Activated B cell treated with CpG ODN at 0.5 μM for 24 hours (primary cell): ENCODE measurements at places on chromosomes 5 and 9.

- no peak overlapping the region for H3K27ac ChIP-seq
- no peak overlapping the region for H3K4me3 ChIP-seq
- H3K4me1 ChIP-seq: no peaks in the 10 kb centered on the region
- H3K36me3 ChIP-seq: peaks cover 13% of the 10 kb centered on the region
- peaks cover 7% of the 10 kb centered on the region for H3K27me3 ChIP-seq
Measured at GRCh38 chr9:137860361-137860760, 17.2 kb upstream of the CACNA1B start.

DNA sequence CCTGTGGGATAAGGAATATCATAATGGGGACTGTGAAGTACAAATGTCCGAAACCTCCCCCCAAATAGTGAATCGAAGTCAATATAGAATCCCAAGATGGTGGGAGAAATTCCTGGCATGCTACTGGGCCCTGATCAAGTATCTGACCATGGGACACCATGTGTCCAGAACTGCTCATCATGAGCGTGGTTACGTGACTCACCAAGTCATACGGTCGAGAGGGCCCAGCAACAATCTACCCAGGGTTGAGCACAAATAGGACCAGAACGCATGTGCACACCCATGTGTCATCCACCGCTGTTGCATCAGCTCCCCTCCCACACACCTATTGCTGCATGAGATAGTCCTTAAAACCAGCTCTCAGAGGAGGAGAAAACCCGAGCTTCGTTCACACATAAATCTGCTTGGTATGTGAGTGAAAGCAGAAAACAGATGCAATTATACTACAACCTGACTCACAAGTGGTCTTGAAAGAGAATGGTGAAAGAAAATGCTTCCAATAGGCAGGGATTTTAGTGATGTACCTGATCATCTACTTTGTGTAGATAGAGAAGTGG, 353.2 kb downstream of the CWC27 start:
- no peak overlapping the region for H3K4me3 ChIP-seq
- no peaks in the 10 kb centered on the region for H3K27me3 ChIP-seq
- no peak overlapping the region for H3K27ac ChIP-seq

GRCh38 chr9:95552814-95553546, 36.2 kb upstream of the PTCH1 start:
- DNase-seq: no peak
- peaks cover 49% of the 10 kb centered on the region for H3K27me3 ChIP-seq

DNA sequence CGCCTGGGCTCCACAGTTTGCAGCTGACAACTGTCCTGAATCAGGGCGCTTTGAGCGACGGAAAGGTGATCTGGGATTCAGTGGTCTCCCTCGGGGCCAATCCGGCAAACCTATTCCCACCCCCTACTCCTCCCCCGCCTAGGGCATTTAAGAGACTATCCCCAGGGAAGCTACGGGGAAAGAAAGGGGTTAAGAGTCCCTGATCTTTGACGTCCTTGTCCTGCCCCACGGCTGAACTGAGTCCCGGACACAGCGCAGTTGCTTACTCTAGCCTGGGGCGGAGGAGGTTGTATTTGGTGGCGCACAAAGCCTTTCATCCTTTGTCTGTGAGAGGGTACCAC, 3.4 kb downstream of the RORB start:
- peaks cover 6% of the 10 kb centered on the region for H3K36me3 ChIP-seq
- DNase-seq: no peak
- H3K4me1 ChIP-seq: peaks cover 36% of the 10 kb centered on the region
- no peak overlapping the region for H3K27ac ChIP-seq
- H3K27me3 ChIP-seq: peaks cover 49% of the 10 kb centered on the region
- H3K4me3 ChIP-seq: no peak overlapping the region

DNA sequence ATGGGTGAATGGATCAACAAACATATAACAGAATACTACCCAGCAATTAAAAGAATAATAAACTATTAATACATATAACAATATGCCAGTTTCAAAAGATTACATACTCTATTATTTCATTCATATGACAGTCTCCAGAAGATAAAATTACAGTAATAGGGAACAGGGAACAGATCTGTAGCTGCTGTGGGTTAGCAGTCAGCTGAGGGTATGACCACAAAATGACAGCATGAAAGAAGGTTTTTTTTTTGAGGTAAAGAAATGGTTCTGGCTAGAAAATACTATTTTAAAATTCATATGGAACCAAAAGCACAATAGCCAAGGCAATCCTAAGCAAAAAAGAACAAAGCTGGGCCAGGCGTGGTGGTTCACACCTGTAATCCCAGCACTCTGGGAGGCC, 73.0 kb upstream of the NR5A1 start:
- H3K27me3 ChIP-seq: no peaks in the 10 kb centered on the region
- no peak overlapping the region for H3K4me3 ChIP-seq
- no peaks in the 10 kb centered on the region for H3K36me3 ChIP-seq
- H3K27ac ChIP-seq: no peak overlapping the region
- DNase-seq: no peak

GRCh38 chr5:132430746-132431145, 59.8 kb downstream of the IRF1 start:
- no peaks in the 10 kb centered on the region for H3K27me3 ChIP-seq
- H3K4me1 ChIP-seq: peaks cover 84% of the 10 kb centered on the region
- peaks cover 28% of the 10 kb centered on the region for H3K36me3 ChIP-seq
- H3K4me3 ChIP-seq: no peak overlapping the region

- no peak for DNase-seq
- peaks cover 69% of the 10 kb centered on the region for H3K27me3 ChIP-seq
- H3K27ac ChIP-seq: no peak overlapping the region
- H3K4me1 ChIP-seq: no peaks in the 10 kb centered on the region
Measured at GRCh38 chr5:181120306-181120705, 10.7 kb downstream of the OR2V1 start.
